Suprapubic skin (tissue), 4 donors: ENCODE measurements at places on chromosomes 13 and 19. TPM values are rescaled to one million over a fixed set of nuclear protein-coding genes. Genes with fewer than 3 reads are reported as not detected.

Gene PSG1
- not detected for total RNA-seq

DNA sequence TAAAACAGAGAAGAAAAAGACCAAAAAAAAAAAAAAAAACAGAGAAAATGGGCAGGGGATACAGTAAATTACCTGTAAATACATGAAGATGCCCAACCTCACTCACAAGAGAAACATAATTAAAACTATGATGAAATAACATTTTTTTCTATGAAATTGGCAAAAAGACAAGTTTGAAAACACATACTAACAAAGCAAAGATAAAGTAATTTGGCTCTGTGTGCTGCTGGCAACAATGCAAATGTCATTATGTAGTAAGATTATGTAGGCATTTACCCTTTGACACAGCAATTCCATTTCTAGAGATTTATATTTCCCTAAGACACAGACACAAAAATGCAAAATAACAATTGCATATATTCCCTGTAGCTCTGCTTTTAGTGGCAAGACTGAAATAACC is 20.2 kb downstream of the ZC3H13 start:
- peaks cover 22% of the 10 kb centered on the region for H3K36me3 ChIP-seq
- no peak for DNase-seq
- H3K4me3 ChIP-seq, result no peak overlapping the region
- no peak overlapping the region for H3K27ac ChIP-seq
- H3K4me1 ChIP-seq, result no peaks in the 10 kb centered on the region

Gene C19orf25
- 25.1 TPM for total RNA-seq

DNA sequence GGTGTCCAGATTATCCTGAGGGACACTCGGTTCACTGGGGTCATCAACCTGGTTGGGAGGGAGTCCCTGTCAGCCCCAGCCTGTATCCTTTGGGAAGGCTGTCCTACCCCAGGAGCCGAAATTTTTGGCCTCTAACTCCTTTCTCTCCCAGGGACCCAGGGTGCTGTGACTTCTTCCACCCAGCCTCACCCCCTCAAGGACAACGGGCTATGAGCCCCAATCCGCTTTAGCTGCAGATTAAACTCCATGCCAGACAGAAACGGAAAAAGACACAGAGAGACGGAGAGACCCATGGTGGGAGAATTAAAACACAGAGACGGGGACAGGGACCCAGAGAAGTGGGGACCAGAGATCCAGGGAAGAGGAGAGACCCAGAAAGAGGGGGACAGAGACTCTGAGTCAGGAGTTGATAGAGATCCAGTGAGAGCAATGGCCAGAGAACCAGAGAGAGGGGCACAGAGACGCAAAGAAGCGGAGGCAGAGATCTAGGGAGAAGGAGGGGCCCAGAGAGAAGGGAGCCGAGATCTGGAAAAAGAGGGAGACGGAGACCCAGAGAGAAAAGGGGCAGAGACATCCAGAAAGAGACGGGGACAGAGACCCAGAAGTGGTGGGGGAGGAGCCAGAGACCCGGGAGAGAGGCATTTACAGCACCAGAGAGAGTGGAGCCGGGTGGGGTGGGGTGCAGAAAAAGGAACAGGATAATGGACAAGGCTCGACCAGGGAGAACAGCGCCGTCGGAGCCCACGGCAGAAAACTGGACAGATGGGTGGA is 703 bp downstream of the SLC17A7 start:
- peaks cover 64% of the 10 kb centered on the region for H3K27me3 ChIP-seq
- no peak overlapping the region for H3K27ac ChIP-seq
- H3K4me3 ChIP-seq, result peak overlapping the region; percentile 78
- DNase-seq, result no peak
- no peaks in the 10 kb centered on the region for H3K36me3 ChIP-seq

Gene TTC9B
- not detected for total RNA-seq

Gene PTPRH
- 1.4 TPM for total RNA-seq

- no peak overlapping the region for H3K4me3 ChIP-seq
- peaks cover 83% of the 10 kb centered on the region for H3K4me1 ChIP-seq
- H3K27me3 ChIP-seq, result no peaks in the 10 kb centered on the region
- peaks cover 18% of the 10 kb centered on the region for H3K36me3 ChIP-seq
- DNase-seq, result no peak
- peak overlapping the region; percentile 68 for H3K27ac ChIP-seq
Observed at GRCh38 chr19:14560776-14561108, 11.1 kb downstream of the NDUFB7 start.

DNA sequence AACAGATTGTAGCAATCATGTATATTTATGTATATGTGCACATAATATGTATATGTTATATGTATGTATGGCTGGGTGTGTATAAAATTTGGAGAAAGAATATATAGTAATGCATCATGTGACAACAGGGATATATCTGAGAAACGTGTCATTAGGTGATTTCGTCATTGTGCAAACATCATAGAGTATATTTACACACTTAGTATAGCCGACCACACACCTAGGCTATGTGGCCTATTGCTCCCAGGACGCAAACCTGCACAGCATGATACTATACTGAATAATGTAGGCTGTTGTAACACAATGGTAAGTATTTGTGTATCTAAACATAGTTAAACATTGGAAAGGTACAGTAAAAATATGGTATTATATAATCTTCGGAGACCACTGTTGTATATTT is 43.8 kb downstream of the ESD start:
- DNase-seq, result no peak
- peaks cover 35% of the 10 kb centered on the region for H3K36me3 ChIP-seq
- H3K4me1 ChIP-seq, result peaks cover 13% of the 10 kb centered on the region
- H3K27me3 ChIP-seq, result no peaks in the 10 kb centered on the region

DNA sequence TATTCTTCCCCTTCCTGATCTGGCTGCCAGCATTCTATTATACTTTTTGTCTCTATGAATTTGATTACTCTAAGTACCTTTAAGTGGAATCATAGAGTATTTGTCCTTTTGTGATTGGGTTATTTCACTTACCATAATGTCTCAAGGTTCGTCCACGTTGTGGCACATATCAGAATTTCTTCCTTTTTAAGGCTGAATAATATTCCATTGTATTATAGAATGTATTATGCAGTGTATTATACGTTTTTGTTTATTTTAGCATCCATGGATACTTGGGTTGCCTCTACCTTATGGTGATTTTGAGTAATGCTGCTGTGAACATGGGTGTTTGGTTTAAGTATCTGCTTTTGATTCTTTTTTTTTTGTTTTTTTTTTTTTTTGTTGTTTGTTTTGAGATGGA is 19.3 kb downstream of the URI1 start:
- no peaks in the 10 kb centered on the region for H3K36me3 ChIP-seq
- no peak overlapping the region for H3K4me3 ChIP-seq
- H3K27ac ChIP-seq, result no peak overlapping the region
- H3K27me3 ChIP-seq, result no peaks in the 10 kb centered on the region
- H3K4me1 ChIP-seq, result peaks cover 17% of the 10 kb centered on the region

DNA sequence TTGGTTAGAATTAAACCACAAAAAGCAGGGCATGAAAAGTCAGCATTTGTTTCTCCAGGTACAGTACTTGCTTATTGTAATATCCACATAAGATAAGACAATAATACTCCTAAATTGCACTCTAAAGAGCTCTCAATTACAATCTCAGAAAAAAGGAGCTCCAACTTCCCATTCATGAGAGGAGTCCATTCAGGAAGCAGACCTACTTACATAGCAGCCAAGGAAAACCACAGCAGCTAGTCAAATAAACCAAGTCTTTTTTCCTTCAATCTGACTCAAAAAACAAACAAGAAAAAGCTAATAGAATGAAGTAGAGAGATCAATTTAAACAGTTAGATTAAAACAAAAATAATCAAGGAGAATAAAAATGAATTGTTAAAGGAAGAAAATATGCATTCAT is 885.2 kb upstream of the SLITRK6 start:
- H3K4me1 ChIP-seq, result no peaks in the 10 kb centered on the region
- H3K27me3 ChIP-seq, result no peaks in the 10 kb centered on the region
- DNase-seq, result no peak
- H3K36me3 ChIP-seq, result no peaks in the 10 kb centered on the region
- no peak overlapping the region for H3K27ac ChIP-seq

DNA sequence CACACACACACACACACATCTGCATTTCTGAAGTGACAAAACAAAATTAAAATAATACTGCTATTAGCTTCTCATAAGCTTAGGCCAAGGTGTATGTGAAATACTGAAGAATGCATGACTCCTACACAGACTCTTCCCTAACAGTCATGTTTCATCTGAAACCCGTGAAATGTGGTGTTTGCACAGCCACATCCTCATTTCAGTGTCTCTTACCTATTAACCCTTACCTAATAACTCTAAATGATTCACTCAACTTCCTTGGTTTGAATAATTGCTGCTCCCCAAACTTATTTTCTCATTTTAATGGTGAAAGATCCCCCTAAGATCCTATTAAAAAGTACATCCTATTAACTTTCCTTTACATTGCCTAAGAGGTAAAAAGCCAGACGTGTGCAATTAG is 117.6 kb downstream of the MIPEP start:
- no peak overlapping the region for H3K4me3 ChIP-seq
- no peaks in the 10 kb centered on the region for H3K27me3 ChIP-seq
- H3K4me1 ChIP-seq, result peaks cover 12% of the 10 kb centered on the region
- peak overlapping the region; percentile 2 for H3K27ac ChIP-seq
- H3K36me3 ChIP-seq, result no peaks in the 10 kb centered on the region

GRCh38 chr19:23328211-23328610 is 67.1 kb downstream of the ZNF91 start:
- H3K27me3 ChIP-seq, result no peaks in the 10 kb centered on the region
- DNase-seq, result no peak
- H3K4me3 ChIP-seq, result no peak overlapping the region
- H3K36me3 ChIP-seq, result peaks cover 6% of the 10 kb centered on the region
- no peak overlapping the region for H3K27ac ChIP-seq

DNA sequence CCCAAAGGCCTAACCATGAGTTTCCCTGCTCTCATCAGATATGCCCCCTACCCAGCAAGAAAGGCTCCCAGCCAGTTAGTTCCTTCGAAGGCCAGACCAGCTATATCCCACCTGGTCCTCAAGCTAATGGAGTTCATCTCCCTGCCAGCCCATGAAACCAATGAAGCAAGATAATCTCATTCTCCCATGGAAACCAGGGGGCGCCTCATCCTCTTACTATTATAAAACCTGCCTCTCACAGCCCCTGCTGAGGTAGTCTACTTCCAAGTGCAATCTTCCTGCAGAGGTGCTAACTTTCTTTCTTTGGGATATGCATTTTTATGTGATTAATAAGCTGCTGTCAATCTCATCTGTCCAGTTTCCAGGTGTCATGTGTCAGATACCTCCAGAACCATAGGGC is 34.0 kb upstream of the ZNF573 start:
- no peak overlapping the region for H3K27ac ChIP-seq
- H3K4me1 ChIP-seq, result peaks cover 9% of the 10 kb centered on the region
- no peak for DNase-seq
- H3K27me3 ChIP-seq, result no peaks in the 10 kb centered on the region

Gene SELENOV
- total RNA-seq, result not detected

DNA sequence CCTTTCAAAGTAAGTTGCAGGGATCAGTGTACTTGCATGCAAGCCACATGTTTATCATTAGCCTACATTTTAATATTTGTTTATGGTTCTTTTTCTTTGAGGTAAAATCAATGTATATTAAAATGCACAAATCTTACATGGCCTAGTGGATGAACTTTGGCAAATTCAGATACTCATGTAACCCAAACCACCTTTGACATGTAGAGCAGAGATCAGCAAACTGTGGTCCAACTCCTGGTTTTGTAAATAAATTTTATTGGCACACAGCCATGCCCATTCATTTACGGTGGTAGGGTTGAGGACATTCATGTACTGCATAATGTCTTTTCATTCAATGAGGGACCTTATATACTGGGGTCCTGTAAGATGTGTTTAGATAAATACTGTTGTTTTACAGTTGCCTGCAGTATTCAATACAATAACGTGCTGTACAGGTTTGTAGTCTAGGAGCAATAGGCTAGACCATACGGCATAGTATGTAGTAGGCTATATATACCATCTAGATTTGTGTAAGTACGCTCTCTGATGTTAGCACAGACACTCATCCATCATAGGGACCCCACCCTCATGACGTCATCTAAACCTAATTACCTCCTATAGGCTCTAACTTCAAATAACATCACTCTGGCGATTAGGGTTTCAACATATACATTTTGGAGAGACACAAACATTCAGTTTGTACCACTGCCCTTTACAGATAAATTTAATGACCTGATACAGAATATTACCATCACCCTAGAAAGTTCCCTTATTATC is 5.7 kb downstream of the NDFIP2 start:
- no peaks in the 10 kb centered on the region for H3K27me3 ChIP-seq
- no peak overlapping the region for H3K4me3 ChIP-seq
- peak overlapping the region; percentile 83 for H3K27ac ChIP-seq
- DNase-seq, result no peak
- peaks cover 74% of the 10 kb centered on the region for H3K4me1 ChIP-seq

GRCh38 chr13:114162533-114162922 is 16.5 kb upstream of the CFAP97D2 start:
- H3K27ac ChIP-seq, result no peak overlapping the region
- H3K36me3 ChIP-seq, result no peaks in the 10 kb centered on the region
- DNase-seq, result no peak
- H3K4me3 ChIP-seq, result no peak overlapping the region
- H3K27me3 ChIP-seq, result peaks cover 19% of the 10 kb centered on the region

GRCh38 chr19:43743059-43743458 is 11.7 kb downstream of the SMG9 start:
- no peak for DNase-seq
- H3K36me3 ChIP-seq, result peaks cover 87% of the 10 kb centered on the region
- no peak overlapping the region for H3K27ac ChIP-seq
- no peak overlapping the region for H3K4me3 ChIP-seq
- no peaks in the 10 kb centered on the region for H3K27me3 ChIP-seq
- peaks cover 19% of the 10 kb centered on the region for H3K4me1 ChIP-seq

DNA sequence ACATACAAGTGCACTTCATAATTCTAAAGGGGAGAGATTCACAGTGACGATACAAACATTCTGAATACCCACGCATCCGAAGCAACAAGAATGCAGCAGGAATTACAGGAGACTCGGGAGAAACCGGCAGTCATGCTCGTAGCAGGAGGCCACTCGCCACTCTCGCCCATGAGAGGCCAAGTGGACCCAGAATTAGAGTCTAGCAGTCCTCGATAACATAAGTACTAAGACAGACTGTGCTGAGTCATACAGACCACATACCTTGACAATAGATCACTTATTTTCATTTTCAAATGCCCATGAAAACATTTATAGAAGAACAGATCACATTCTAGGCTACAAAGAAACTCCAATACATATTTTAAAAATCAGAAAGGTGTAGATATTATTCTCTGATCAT is 299.1 kb upstream of the TSHZ3 start:
- no peak overlapping the region for H3K27ac ChIP-seq
- H3K4me3 ChIP-seq, result no peak overlapping the region
- no peaks in the 10 kb centered on the region for H3K27me3 ChIP-seq
- DNase-seq, result no peak
- H3K36me3 ChIP-seq, result no peaks in the 10 kb centered on the region
- H3K4me1 ChIP-seq, result no peaks in the 10 kb centered on the region

DNA sequence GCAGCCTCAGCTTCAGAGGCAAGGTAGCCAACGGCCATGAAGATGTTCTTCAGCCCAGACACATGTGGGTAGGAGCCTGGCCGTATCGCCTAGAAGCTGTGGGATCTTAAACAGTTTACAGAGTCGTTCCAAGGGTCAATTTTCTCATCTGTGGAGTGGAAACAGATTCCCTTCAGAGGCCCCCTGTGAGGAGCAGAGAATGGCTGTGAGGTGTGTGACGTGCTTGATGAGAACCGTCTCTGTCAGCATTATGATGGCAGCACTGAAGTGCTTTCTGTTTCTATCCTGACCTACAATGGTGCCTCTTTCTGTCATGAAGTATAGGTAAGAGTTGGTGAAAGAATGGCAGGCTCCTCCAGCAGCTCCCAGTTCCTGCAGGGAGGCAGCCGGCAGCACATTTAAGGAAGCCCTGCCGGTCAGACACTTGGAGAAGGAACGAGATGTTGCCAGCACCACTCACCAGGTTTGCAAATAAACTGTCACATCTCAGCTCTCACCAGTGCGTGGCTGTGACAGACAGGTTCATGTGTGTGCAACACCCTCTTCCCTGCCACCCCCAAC is 277.3 kb downstream of the FOXO1 start:
- no peak for DNase-seq
- H3K27me3 ChIP-seq, result no peaks in the 10 kb centered on the region
- H3K4me3 ChIP-seq, result no peak overlapping the region
- H3K4me1 ChIP-seq, result peaks cover 7% of the 10 kb centered on the region
- H3K36me3 ChIP-seq, result no peaks in the 10 kb centered on the region
- no peak overlapping the region for H3K27ac ChIP-seq
